ENCODE measurements at places on chromosomes 2 and 18.

- no peak for DNase-seq
Measured at GRCh38 chr2:59578349-59578748, 975.1 kb downstream of the BCL11A start.

- DNase-seq: no peak
Measured at GRCh38 chr18:55425698-55426097, 162.3 kb downstream of the TCF4 start.

DNA sequence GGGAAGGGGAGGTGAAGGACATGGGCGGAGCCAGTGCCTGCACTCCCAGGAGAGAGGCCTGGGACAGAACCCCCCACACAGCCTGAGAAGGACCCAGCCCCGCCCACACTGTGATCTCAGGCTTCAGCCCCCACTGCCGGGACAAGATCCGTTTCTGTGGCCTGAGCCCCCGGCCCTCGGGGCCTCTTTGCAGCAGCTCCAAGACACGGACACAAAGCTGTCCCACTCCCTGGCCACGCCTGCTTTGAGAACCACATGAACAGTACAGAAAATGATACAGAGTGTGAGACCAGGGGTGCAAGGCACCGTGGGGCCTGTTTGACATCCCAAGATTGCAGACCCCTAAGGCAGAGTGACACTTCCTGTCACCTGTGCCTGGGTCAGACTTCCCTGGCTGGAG is 74.5 kb downstream of the TWIST2 start:
- DNase-seq: no peak

- no peak for DNase-seq
Measured at GRCh38 chr2:112724591-112725525, 4.0 kb downstream of the NT5DC4 start.

GRCh38 chr2:31381601-31382000 is 32.9 kb downstream of the XDH start:
- DNase-seq: no peak

DNA sequence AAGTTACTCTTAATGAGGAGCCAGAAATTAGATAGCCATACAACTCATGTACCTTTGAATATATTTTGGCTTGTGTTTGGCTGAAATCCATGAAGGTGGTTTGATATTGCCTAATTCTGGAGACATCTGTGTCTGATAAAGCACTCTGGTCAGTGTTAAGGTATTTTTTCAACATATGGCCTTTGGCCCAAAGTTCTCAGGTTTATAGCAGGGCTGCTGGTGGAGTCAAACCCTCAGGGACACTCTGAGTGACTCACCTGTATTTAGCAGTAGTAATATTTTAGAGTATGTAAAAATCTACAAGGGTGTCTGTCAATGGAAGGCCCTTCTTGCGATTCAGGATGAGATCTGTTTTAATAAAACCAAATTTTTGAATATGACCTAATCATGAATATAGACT is 666.5 kb downstream of the SLC4A3 start:
- no peak for DNase-seq

DNA sequence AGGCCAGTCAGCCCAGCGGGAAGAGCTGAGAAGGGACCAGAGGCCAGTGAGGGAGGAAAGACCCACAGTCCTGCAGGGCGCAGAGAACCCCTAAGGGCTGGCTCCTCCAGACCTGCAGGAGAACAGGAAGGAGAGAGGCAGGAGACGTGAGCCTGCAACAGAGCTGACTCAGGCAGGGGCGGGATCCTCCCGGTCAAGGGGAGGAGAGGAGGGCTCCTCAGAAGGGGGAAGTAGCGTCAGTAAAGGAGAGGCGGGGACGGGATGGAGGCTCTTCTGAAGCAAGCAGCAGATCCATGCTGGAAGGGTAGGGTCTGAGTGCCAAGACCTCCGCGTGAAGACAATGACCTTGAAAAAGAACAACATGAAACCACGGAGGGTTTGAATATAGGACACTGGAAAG is 50.8 kb downstream of the TRABD2A start:
- no peak for DNase-seq

DNA sequence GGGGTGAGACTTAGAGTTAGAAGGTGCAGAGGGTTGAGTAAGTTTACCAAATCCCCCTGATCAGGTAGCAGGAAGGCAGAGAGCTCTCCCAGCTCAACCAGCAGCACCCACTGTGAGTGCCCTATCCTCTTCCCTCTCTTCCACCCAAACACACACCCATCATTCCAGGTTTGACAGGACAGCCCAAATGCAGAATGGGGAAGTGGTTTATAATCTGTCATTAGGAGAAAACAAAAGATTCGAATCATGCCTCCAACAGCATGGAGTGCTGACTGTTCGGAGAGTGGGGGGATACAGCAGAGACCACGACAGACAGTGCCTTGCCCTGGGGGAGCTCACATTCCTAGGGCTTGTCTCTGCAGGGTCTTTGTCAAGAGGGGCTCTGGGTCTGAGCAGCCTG is 11.7 kb downstream of the CXCR2 start:
- DNase-seq: no peak

DNA sequence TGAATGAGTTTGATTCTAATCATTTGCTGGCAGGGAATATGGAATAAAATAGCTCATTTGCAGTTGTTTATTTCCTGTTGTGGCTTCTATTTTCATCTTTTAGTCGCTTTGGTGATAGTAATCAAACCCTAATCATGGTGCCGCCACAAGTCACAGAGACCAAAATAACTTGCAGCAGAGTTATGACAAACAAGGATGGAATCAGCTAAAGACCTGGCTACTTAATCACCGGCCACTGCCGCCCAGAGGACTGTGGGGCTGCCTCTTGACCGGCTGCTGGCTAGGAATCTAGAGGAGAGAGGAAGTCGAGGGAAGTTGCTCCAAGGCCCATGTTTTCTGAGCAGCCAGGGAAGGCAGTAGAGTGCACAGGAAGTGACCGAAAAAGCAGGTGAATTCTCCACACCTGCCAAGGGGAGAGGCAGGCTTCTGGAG is 5.1 kb upstream of the SMAD7 start:
- no peak for DNase-seq

All from glutamatergic neuron (in vitro differentiated cells).